HL-60 (cell line): ENCODE measurements at places on chromosomes 16 and 17.

- DNase-seq = no peak
Observed at GRCh38 chr17:17494870-17495535, 1.2 kb downstream of the RASD1 start.

GRCh38 chr16:85917959-85918358 is 19.0 kb downstream of the IRF8 start:
- DNase-seq = no peak

- no peak for DNase-seq
Observed at GRCh38 chr16:82156761-82157533, 13.1 kb downstream of the MPHOSPH6 start.

GRCh38 chr16:56603589-56603988 is 4.8 kb upstream of the MT2A start:
- no peak for DNase-seq

GRCh38 chr17:50270435-50271362 is 3.6 kb upstream of the TMEM92 start:
- no peak for DNase-seq

DNA sequence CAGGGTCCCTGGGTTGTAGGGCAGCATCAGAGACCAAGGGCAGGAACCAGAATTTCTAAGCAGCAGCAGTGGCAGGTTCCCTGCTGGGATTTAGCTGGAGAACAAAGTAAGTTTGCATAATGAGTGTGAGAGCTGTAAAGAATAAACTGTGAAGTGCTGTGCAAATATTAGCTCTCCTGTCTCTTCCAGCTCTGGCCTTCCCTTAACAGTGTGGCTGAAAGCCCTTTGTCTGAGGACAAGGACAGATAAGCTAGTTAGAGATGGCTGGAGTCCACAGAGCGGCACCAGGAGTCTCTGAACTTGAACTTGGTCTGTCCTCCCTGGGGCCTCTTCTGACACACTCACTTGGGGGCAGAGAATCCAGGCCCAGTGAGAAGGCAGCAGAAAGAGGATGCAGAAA is 98.2 kb upstream of the WSCD1 start:
- DNase-seq = no peak

GRCh38 chr16:89049484-89050118 is 44.1 kb upstream of the ACSF3 start:
- no peak for DNase-seq

- DNase-seq = no peak
Observed at GRCh38 chr17:58531661-58532554, 17.5 kb upstream of the MTMR4 start.

GRCh38 chr17:41528959-41529353 is 848 bp upstream of the KRT19 start:
- DNase-seq = no peak
